ENCODE measurements at places on chromosomes 2 and 18.
A peak's percentile ranks its signal among the peaks of the same experiment; 100 is the strongest.

DNA sequence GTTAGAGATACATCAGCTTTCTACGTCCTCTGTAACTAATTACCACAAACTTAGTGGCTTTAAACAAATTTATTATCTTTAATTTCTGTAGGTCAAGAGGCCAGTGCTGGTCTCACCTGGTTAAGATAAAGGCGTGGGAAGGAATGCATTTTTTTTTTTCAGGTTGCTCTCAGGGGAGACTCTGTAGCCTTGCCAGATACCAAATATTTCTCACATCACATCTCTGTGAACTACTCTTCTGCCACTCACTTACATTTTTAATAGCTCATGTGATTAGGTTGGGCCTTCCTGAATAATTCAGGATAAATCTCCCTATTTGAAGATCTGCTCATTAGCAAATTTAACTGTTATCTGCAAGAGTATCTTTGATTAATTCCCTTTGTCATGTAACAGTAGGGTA is 214.6 kb downstream of the CBLN2 start:
- DNase-seq: no peak

GRCh38 chr2:179274749-179275148 is 10.1 kb upstream of the SESTD1 start:
- no peak for DNase-seq

GRCh38 chr2:105398336-105399206 is at the start of gene FHL2:
Gene FHL2 (minus strand): TSS chr2:105399051. CDS start chr2:105386516, 12,535 bp downstream.
- peak; percentile 22 for DNase-seq

- DNase-seq: no peak
Measured at GRCh38 chr2:176158186-176158591, 1.1 kb downstream of the HOXD3 start.

DNA sequence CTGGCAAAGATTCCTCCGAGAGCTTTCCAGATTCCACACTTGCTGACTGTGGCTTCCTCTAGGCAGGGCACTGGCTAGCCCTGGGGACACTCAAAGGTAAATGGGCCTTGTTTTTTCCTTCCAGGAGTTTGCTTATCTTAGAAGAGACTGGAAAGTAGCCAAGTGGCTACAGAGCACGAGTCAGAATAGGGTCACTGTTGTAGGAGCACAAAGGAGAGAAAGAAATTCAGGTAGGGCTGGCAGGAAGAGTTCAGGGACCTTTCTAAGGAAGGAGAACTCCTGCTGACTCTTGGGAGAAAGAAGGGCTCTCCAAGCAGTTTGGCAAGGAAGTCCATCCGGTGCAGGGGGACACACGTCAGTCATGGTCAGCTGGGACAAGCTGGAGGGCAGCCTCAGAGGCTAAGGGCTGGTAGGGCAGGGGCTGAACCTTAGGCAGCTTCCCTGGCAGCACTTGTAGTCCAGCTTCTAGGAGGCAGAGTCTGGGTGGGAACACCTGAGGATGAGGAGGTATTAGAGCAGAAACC is 39.5 kb downstream of the NIFK start:
- no peak for DNase-seq

DNA sequence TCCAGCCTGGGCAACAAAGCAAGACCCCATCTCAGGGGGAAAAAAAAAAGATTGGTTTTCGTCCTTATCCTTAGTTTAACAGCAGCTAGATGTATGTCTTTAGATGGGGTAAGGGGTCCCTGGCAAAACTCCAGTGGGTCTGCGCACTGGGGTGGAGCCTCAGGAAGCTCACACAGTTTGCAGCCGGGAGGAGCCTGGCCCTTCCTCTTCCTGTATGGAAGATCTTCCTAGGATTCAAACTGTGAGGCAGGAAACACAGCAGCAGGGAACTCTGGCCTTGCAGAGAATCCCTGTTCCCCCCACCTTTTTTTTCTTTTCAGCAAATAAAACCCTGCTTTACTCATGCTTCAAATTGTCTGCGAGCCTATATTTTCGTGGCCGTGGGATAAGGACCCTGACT is 12.5 kb upstream of the GRP start:
- DNase-seq: no peak

DNA sequence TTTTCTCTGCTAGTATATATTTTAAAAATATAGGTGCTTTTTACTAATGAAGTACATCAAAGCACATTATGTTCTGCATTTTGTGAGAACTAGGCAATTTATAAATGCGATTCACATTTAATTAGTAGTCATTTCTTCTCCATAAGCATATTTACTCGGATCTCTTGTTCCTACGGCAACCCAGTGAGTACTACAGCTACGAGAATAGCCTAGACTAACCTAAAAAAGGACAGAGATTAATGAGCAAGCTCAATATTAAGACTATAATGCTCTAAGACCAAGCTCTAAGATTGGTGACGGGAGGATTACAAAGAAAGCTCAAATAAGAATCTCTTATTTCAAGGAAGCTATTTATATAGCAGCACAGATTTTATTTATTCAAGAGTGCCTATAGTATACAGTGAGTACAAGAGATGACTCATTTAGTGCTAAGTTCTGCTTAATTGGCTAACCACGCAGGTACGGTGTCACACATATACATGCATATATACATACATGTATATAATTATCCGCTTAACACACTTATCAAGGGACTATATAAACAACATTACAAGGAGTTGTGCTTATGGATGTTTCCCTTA is 364.7 kb downstream of the GPD2 start:
- no peak for DNase-seq
